ENCODE measurements at places on chromosomes 2 and 18.

- H3K4me1 ChIP-seq: peaks cover 37% of the 10 kb centered on the region
- no peak for DNase-seq
- H3K27ac ChIP-seq: no peak overlapping the region
- H3K36me3 ChIP-seq: peaks cover 3% of the 10 kb centered on the region
Measured at GRCh38 chr2:109280804-109281203, 151.8 kb downstream of the SH3RF3 start.

GRCh38 chr2:71789556-71790204 is 336.3 kb downstream of the DYSF start:
- peaks cover 28% of the 10 kb centered on the region for H3K4me1 ChIP-seq
- no peaks in the 10 kb centered on the region for H3K36me3 ChIP-seq
- no peak overlapping the region for H3K27ac ChIP-seq
- DNase-seq: no peak

GRCh38 chr2:238843476-238843875 is 4.4 kb upstream of the TWIST2 start:
- H3K27me3 ChIP-seq: peaks cover 49% of the 10 kb centered on the region
- H3K36me3 ChIP-seq: no peaks in the 10 kb centered on the region
- H3K4me1 ChIP-seq: peaks cover 20% of the 10 kb centered on the region
- no peak for DNase-seq
- no peak overlapping the region for H3K4me3 ChIP-seq

DNA sequence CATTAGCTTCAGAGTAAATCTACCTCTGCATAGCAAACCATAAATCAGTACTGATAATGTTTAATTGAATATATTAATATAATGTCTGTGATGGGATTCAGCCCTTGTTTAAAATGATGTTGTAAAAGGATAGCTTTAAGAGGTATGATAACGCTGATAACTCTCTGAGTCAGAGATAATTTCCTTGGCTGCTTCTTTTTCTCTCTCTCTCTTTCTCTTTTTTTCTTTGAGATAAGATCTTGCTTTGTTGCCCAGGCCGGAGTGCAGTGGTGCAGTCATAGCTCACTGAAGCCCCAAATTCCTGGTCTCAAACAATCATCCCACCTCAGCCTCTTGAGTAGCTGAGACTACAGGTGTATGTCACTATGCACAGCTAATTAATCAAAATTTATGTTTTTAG is 35.7 kb downstream of the CDH7 start:
- H3K36me3 ChIP-seq: no peaks in the 10 kb centered on the region
- H3K4me3 ChIP-seq: no peak overlapping the region
- no peaks in the 10 kb centered on the region for H3K4me1 ChIP-seq
- DNase-seq: no peak
- H3K27ac ChIP-seq: no peak overlapping the region

- H3K36me3 ChIP-seq: peaks cover 83% of the 10 kb centered on the region
- H3K4me3 ChIP-seq: no peak overlapping the region
- no peak for DNase-seq
- H3K27ac ChIP-seq: peak overlapping the region; percentile 95
Measured at GRCh38 chr18:55256226-55256928, 297.1 kb upstream of the CCDC68 start.

GRCh38 chr2:1437537-1437936 is 24.3 kb downstream of the TPO start:
- H3K4me3 ChIP-seq: no peak overlapping the region
- no peak overlapping the region for H3K27ac ChIP-seq
- no peaks in the 10 kb centered on the region for H3K27me3 ChIP-seq
- no peaks in the 10 kb centered on the region for H3K36me3 ChIP-seq
- H3K4me1 ChIP-seq: no peaks in the 10 kb centered on the region
- no peak for DNase-seq

DNA sequence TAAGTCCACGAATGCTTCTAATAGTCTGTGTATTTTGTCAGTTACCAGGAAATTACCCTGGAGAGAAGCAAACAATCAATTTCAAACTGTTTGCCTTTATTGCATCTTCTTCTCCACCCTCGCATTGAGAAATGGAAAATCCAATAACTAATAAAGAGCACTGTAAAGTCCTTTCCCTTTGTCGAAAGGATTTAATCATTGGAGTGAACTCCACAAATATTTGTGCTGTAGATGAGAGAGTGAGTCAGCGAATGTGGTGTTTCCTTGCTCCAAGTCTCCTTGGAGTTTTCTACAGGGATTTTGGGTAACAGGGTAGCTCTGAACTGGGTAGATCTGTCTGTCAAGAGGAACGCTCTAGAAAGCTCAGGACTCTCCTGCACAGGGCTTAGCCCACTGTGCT is 240.2 kb downstream of the KCNS3 start:
- peaks cover 34% of the 10 kb centered on the region for H3K27me3 ChIP-seq
- no peak overlapping the region for H3K27ac ChIP-seq
- no peaks in the 10 kb centered on the region for H3K4me1 ChIP-seq
- DNase-seq: no peak
- no peak overlapping the region for H3K4me3 ChIP-seq

- no peak overlapping the region for H3K4me3 ChIP-seq
- H3K36me3 ChIP-seq: no peaks in the 10 kb centered on the region
- H3K4me1 ChIP-seq: no peaks in the 10 kb centered on the region
- H3K27me3 ChIP-seq: no peaks in the 10 kb centered on the region
- DNase-seq: peak; percentile 79
- no peak overlapping the region for H3K27ac ChIP-seq
Measured at GRCh38 chr2:67050622-67051021, 346.5 kb upstream of the ETAA1 start.

- H3K36me3 ChIP-seq: no peaks in the 10 kb centered on the region
- H3K4me1 ChIP-seq: peaks cover 1% of the 10 kb centered on the region
- H3K27ac ChIP-seq: no peak overlapping the region
- H3K27me3 ChIP-seq: no peaks in the 10 kb centered on the region
Measured at GRCh38 chr2:166784296-166784946, 103.9 kb upstream of the XIRP2 start.

DNA sequence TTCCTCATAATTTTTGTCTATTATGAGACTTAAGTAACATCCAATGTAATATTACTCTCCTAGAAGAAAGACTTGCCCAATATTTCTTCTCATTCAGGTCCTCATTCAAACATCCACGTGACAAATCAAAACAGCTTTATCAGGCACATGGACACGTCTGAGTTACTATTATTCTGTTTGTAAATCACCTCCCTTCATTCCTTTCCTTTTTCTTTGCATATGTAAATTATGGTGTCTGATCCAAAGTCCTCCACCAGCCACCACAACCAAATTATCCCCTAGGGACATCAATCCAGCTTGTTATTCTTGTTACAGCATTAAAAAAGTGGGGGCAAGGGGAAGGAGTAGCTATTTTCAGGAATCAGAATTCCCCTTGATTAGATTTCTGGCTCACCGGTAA is 7.1 kb downstream of the TMEM163 start:
- no peak overlapping the region for H3K27ac ChIP-seq
- peaks cover 72% of the 10 kb centered on the region for H3K27me3 ChIP-seq
- H3K4me3 ChIP-seq: no peak overlapping the region
- peaks cover 16% of the 10 kb centered on the region for H3K4me1 ChIP-seq
- no peaks in the 10 kb centered on the region for H3K36me3 ChIP-seq

GRCh38 chr2:53903011-53903410 is 43.2 kb upstream of the GPR75 start:
- no peak for DNase-seq
- no peak overlapping the region for H3K4me3 ChIP-seq
- no peaks in the 10 kb centered on the region for H3K27me3 ChIP-seq
- no peaks in the 10 kb centered on the region for H3K4me1 ChIP-seq

GRCh38 chr2:150630587-150631235 is 143.2 kb upstream of the RND3 start:
- peak overlapping the region; percentile 85 for H3K27ac ChIP-seq
- no peaks in the 10 kb centered on the region for H3K36me3 ChIP-seq
- peaks cover 2% of the 10 kb centered on the region for H3K4me1 ChIP-seq
- H3K27me3 ChIP-seq: no peaks in the 10 kb centered on the region
- no peak for DNase-seq

- no peak overlapping the region for H3K27ac ChIP-seq
- peaks cover 11% of the 10 kb centered on the region for H3K4me1 ChIP-seq
- no peaks in the 10 kb centered on the region for H3K36me3 ChIP-seq
- no peak overlapping the region for H3K4me3 ChIP-seq
- peak; percentile 60 for DNase-seq
Measured at GRCh38 chr2:170974304-170974993, 45.4 kb downstream of the GORASP2 start.

DNA sequence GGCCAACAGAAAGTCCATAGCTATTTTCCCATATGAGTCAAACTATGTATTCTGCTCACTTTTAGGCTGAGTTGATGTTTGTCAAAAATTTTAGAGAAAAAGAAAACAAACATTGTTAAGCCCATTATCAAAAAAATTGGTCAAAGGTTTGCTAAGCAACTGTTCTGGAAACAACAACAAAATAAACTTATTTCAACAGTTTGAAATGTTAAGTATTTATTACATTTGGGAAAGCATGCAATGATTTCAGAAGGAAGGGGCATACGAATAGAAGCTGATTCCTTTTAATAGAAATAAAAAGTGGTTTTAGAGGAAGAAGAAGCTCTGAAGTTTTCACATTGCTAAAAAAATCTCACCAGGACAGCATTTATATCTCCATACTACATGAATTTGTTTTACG is 1837.5 kb upstream of the CELF4 start:
- no peak overlapping the region for H3K4me3 ChIP-seq
- H3K27ac ChIP-seq: no peak overlapping the region
- H3K36me3 ChIP-seq: no peaks in the 10 kb centered on the region
- H3K27me3 ChIP-seq: no peaks in the 10 kb centered on the region
- H3K4me1 ChIP-seq: no peaks in the 10 kb centered on the region

DNA sequence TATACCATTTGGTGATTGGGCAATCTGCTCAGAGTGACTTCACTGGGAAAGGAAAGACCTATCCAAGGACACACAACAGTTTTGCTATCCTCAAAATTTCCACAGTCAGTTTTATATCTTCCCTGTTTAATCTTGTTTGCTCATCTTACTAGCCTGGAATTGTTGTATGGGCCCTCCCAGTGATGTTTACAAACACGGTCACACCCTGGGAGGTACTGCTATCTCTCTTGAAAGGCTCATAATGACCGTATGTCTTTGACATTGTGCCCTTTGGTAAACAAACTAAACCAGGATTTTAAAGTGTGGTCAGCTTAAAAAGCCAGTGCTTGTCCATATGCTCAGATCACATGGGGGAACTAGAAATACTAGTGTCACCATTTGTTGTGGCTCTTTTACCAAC is 277.0 kb downstream of the CDH2 start:
- H3K27me3 ChIP-seq: no peaks in the 10 kb centered on the region
- no peak overlapping the region for H3K27ac ChIP-seq
- peak; percentile 60 for DNase-seq

GRCh38 chr2:201401815-201402214 is 44.7 kb upstream of the FLACC1 start:
- no peak for DNase-seq
- no peak overlapping the region for H3K27ac ChIP-seq
- no peak overlapping the region for H3K4me3 ChIP-seq
- no peaks in the 10 kb centered on the region for H3K27me3 ChIP-seq
- peaks cover 3% of the 10 kb centered on the region for H3K4me1 ChIP-seq
- no peaks in the 10 kb centered on the region for H3K36me3 ChIP-seq

- H3K27ac ChIP-seq: no peak overlapping the region
- no peak for DNase-seq
- H3K4me3 ChIP-seq: no peak overlapping the region
- no peaks in the 10 kb centered on the region for H3K27me3 ChIP-seq
Measured at GRCh38 chr2:226187156-226187555, 612.5 kb downstream of the IRS1 start.

GRCh38 chr2:55269645-55269990 is 587 bp upstream of the MTIF2 start:
- peak; percentile 25 for DNase-seq
- H3K4me3 ChIP-seq: peak overlapping the region; percentile 22
- H3K4me1 ChIP-seq: peaks cover 2% of the 10 kb centered on the region
- peak overlapping the region; percentile 63 for H3K27ac ChIP-seq
- H3K27me3 ChIP-seq: no peaks in the 10 kb centered on the region
- peaks cover 26% of the 10 kb centered on the region for H3K36me3 ChIP-seq

DNA sequence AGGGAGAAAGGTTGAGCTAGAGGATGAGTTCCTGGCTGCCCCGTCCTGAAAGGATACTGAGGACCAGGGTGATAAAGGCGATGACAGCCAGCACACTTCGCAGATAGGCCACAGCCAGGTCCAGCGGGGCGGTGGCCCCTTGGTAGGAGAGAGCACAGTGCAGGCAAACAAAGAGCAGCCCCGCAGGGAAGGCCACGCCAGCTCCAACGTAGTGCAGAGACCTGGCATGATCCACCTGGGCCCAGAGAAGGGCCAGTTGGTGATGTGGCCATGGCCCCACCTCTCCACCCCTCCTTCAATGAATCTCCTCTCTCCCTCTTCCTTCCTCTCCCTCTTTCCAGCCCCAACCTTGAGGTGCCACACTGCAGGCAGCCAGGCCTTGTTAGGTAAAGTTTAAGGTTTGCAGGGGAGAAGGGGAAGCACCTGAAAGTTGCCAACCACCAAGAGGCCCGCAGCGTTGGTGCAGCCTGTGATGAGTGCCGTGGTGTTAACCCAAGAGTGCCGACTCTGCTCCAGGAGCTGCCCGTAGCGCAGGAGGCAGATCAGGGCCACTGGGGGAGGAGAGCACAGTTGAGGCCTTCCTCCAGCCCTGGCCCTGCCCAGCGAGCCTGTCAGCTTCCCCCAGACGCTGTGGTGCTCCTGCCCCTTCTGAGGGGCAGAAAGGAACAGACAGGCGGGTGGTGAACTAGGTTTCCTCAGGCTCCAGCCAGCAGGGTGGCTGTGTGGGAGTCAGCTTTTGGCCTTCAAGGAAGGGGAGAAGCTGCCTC is 2.8 kb downstream of the TMEM150A start:
- H3K27me3 ChIP-seq: no peaks in the 10 kb centered on the region
- H3K27ac ChIP-seq: no peak overlapping the region
- DNase-seq: no peak
- no peak overlapping the region for H3K4me3 ChIP-seq

DNA sequence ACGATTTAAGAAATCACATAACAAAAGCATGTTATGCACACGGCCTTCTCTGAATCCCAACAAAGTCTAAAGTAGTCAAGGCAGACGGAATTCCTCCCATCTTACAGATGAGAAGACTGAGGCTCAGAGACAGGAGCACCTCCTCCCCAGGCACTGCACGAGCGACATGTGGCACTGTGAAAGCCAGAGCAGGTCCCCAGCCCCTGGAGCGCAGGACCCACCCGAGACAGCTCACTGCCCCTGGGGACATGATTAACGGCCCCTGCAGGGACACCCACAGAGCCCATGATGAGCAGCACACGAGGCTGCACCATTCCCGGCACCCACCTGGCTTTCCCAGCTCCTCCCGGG is 53.6 kb downstream of the EIPR1 start:
- peaks cover 10% of the 10 kb centered on the region for H3K4me1 ChIP-seq
- DNase-seq: no peak
- H3K36me3 ChIP-seq: peaks cover 54% of the 10 kb centered on the region
- H3K27ac ChIP-seq: no peak overlapping the region
- no peak overlapping the region for H3K4me3 ChIP-seq
- no peaks in the 10 kb centered on the region for H3K27me3 ChIP-seq

DNA sequence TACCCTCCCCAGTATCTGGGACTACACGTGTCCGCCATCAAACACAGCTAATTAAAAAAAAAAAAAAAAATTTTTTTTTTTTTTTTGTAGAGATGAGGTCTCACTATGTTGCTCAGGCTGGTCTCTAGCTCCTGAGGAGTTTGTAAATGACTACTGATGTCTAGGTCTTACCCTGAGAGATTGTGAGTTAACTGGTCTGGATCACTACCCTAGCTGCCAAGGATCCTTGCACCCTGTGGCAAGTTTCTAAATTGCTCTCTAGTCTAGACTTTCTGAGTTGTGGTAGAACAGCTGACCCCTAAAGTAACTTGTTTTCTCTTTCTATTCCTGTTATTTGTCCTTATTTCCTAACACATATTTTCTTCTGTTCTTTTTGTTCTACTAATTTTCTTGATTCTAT is 44.5 kb downstream of the ABHD3 start:
- H3K4me3 ChIP-seq: no peak overlapping the region
- peaks cover 6% of the 10 kb centered on the region for H3K36me3 ChIP-seq
- H3K4me1 ChIP-seq: peaks cover 1% of the 10 kb centered on the region
- no peak for DNase-seq
- H3K27ac ChIP-seq: no peak overlapping the region

All from mesenchymal stem cell (in vitro differentiated cells and primary cell).